Fibroblast of villous mesenchyme (primary cell): ENCODE measurements at places on chromosomes 13 and 19.

DNA sequence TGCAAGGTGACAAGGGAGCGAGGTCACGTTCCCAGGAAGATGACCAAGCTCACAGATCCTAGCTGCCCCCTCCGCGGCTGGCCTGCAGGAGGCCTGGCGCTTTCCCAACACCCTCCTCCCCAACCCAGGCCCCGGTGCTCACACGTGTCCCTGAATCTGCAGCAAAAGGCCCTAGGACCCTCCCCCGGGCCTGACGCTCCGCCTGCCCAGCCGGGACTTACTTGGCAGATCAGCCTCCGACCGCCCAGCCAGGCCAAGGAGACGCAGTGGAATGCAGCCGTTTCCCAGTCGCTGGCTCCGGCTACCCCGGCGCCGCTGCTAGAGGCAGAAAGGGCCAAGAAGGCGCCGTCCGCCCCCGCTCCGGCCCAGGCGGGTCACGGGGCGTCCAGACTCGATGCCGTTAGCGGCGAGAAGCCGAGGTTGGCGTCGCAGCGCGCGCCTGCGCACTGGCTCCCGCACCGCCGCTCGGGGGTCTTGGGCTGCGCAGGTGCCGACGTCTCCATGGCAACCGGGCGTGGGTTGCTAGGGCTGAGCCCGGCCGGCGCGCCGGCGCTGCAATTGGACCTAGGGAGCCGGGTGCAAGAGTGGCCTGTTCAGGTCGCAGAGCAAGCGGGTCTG lies at the start of gene PNMA8A:
PNMA8A (minus strand) TSS at position 448 of the 618 bp plus-strand sequence. CDS start 528 bp downstream, outside the sequence.
- DNase-seq, result peak; percentile 72

GRCh38 chr19:6639439-6639838 lies 30.5 kb downstream of the TNFSF14 start:
- DNase-seq, result no peak

GRCh38 chr13:36089130-36089647 lies 42.0 kb downstream of the DCLK1 start:
- peak; percentile 4 for DNase-seq

- peak; percentile 47 for DNase-seq
Measured at GRCh38 chr13:86585835-86586234, 786.6 kb upstream of the SLITRK6 start.

DNA sequence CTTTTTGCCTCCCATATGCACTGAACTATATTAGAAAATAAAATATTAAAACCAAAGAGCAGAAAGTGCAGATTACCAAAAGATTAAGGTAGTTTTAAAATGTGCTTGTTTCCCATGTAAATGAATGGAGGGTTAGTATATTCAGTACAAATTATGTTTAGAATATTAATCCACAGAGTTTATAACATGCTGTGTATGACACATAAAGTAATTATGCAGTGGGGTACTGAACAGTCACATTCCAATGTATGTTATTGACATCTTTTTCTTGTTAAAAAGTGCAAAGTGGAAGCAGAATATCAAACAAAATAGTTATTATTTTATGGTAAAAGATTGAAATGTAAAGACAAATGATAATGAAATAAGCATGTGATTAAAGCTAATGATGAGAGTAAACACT lies 79.3 kb downstream of the GPC6 start:
- no peak for DNase-seq

GRCh38 chr13:87058786-87059329 lies 612.3 kb upstream of the SLITRK5 start:
- DNase-seq, result peak; percentile 53

DNA sequence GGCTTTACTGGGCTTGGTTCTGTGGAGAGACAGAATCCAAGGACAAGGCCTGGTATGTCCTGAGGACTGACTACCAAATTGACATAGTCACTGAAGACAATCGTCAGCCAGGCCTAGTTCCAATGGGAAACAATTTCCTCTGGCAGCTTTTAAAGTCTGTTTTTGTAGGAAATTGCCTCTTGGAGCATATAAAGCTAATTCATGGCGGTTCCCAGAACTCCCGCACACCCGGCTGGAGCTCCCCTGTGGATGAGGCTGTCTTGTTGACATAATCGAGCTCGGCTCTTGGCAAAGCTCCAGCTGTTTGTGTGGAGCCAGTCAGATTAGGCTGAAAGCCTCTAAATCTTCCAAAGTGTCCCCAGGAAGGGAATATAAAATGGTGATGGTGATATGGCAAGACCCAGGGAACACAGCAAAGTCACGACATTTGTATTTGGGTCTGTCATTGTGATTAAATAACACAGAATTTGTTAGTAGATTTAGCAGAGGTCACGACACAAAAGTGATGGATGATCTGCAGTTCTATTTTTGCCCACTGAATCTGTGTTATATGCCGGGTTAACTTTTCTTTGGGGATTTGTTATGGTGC lies 395.0 kb downstream of the PCDH9 start:
- DNase-seq, result peak; percentile 14

- peak; percentile 39 for DNase-seq
Measured at GRCh38 chr13:30308548-30308947, 1.2 kb upstream of the KATNAL1 start.
